ENCODE measurements at places on chromosomes 2 and 18. TPM values are rescaled to one million over a fixed set of nuclear protein-coding genes. Genes with fewer than 3 reads are reported as not detected.
A peak's percentile ranks its signal among the peaks of the same experiment; 100 is the strongest.

DNA sequence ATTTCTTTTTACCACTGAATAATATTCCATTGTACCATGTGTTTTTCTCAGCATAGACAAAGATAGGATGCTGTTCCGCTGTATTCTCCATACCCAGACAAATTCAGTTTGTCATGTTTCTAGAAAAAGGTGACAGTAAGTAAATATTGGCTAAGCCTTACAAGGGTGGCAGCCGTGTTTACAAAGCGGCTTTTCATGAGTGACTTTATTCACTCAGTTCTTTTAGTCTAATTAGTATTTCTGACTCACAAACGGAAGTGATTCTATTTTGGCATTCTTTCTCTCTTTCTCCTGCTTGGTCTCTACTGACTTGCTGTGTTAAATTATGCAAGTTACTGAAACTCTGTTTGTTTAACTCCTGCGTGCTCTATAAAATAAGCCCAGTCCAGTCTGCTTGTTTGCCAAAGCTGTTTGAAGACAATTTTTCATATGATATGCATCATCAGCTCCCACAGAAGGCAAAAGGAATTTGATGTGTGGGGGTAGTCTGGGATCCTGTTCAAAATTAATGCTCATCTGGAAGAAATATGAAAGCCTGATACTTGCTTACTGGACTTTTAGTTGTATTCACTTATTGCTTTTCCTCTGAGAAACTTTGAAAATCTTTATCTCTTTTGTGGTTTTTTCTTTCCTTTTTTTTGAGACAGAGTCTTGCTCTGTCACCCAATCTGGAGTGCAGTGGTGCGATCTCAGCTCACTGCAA lies 2.3 kb upstream of the PLEKHH2 start:
- DNase-seq: peak; percentile 96

GRCh38 chr2:237427769-237428506 lies 14.0 kb upstream of the COL6A3 start:
- no peak for DNase-seq

DNA sequence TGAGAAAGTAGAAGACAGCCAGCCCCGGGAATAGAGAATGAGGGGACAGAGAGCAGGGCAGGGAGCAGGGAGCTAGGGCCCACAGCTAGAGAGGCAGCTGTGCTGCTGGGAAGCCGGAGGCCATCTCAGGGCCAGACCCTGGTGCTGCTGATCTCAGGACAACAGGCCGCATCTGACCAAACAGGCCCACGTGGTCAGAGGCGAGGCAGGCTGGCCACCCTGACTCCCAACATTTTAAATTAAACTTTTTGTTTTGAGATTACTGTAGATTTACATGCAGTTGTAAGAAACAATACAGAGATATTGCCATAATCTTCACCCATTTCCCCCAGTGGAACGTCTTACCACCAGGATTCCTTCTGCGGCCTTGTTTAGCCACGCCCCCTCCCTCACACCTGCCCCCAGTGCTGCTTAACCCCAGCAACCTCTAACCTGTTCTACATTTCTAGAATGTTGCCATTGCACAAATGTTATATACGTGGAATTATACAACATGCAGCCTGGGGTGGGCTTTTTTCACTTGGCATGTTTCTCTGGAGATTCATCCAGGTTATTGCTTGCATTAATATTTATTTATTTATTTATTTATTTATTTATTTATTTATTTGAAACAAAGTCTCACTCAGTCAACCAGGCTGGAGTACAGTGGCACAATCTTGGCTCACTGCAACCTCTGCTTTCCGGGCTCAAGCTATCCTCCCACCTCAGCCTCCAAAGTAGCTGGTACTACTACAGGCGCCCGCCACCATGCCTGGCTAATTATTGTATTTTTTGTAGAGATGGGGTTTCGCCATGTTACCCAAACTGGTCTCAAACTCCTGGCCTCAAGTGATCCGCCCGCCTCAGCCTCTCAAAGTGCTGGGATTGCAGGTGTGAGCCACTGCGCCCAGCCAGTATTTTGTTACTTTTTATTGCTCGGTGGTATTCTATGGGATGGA lies 48.6 kb upstream of the GPR17 start:
- no peak for DNase-seq

DNA sequence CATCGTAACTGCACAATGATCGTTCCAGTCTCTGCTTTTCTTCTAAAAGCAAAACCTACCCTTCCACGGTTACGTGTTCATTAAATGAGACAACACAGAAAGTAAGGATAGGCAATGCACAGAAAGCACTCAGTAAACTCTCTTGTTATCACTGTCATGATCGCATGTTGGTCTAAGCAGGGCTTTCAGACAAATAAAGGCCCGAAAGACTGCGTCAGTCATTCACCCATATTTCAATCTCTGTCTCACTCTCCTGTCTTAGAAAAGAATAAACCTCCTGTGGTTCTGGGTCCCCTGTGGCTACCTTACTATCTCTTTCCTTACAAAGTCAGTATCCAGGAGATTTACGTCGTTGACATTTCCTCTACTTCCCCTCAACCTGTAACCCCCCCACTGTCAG lies 160.9 kb downstream of the VAPA start:
- no peak for DNase-seq

GRCh38 chr2:123566291-123566946 lies 458.7 kb upstream of the CNTNAP5 start:
- no peak for DNase-seq

- DNase-seq: no peak
These were observed 73.2 kb downstream of the TNFRSF11A start for GRCh38 chr18:62398291-62398690.

DNA sequence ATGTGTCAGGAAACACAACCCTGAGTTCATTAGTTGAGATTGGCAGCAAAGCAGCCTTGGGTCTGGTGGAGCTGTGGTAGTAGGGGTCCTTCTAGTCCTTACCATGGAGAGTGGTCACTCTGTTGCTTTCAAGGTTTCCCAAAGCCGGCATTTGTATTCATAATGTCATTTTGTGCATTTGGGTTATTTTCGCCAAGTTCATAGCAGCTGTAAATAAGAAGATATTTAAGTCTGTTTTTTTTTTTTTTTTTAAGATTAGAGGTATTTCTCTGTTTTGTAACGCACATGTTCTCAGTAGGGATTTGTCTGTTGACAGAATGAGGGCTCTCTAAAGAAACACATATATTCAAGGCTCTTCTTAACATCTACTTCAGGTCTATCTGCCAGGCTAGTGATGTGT lies 114.1 kb downstream of the PRPF40A start:
- DNase-seq: no peak

DNA sequence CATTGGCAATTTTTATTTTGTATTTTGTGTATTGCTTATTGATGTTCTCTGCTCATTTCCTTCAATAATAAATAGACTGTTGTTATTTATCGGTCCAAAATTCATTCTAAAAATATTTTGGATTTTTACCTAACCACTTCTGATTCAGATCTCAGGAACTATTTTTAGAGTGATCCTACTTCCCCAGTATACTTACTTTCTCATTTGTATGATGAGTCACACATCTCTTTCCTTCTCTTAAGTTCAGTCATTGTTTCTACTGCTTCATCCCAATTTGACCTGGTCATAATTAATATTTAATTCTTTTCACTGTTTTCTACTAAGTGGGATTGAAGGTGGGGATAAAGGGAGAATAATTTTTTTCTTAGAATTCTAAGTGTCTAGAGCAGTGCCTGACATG lies 75.1 kb downstream of the AGPS start:
- peak; percentile 57 for DNase-seq

DNA sequence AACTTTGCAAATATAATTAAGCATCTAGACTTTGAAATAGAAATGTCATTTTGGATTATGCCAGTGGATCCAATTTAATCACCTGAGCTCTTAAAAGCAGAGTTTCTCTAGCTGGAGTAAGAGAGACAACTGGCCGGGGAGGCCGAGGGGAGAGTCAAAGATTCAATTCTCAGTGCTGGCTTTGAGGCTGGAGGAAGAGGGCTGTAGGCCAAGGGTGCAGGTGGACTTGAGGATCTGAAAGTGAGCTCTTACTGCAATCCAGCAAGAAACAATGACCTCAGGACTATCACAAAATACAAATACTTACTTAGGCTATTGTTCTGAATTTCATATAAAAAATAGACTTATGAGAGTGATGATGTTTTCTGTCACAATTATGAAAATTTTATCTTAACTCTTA lies 814.5 kb downstream of the CBLN2 start:
- no peak for DNase-seq

- no peak for DNase-seq
These were observed 38.5 kb downstream of the METTL4 start for GRCh38 chr18:2532797-2533196.

DNA sequence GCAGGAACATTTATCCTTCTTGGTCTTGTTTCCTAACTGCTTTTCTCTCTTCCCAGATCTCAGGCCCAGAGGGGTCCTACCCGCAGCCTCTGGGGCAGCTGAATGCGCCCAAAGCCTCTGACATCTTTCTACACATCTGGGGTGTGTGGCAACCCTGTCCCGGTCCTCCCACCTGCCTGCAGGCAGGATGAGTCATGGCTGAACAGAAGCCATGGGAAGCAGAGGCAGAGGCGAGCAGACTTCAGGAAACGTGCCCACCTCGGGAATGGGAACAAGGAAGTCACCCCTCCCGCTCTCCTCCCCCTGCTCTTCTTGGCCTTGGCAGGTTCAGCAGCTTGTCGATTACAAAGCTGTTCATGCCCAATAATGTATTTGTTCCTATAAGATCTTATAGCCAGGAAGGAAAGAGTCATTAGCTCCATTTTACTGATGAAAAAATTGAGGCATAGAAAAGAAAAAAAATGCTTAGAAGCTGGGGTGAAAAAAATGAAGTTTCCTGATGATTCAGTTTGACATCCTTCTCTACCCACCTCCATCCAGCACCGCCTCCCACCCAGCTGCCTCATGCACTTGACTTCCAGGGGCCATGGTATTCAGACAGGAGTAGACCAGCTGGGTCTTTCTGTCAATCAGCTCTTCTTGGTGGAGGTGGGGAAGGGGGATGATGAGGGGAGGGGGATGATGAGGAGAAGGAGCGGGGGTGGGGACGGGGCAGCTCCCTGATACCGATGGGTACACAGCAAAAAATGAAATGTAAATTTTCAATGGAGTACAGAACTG lies 10.4 kb upstream of the KCNF1 start:
- DNase-seq: peak; percentile 33

DNA sequence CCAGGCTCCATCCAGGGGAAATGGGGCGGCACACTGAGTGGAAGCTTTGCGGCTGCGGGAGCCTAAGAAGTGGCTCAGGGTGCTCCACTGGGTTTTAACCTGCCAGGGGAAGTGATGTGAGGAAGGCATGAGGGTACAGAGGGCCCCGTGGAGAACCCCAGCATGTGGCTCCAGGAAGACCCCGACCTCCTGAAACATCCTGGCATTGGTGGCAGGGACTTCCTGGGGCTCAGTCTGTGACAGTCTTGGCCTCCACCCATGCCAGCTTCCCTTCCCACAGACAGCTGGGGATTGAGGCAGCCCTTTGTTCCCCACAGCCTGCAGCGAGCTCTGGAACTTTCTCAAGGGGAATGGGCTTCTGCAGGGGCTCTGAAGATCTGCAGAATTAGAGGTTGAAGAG lies 146.6 kb downstream of the TNS1 start:
- no peak for DNase-seq

DNA sequence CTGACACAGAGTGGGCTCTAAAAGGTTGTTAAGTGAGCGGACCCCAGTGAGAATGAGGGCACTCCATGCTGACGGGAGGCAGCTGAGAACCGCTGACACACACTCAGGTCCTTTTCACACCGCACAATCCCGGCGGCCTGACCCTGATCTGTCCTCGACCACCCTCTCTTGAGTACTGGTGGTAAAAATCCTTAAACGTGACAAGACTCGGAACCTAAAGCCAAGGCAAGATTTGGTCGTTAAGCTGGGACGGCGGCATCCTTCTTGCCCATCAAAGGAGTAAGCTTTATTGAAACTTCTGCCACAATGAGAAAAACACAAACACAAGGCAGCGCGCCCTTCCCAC lies 569 bp downstream of the TMX3 start:
- no peak for DNase-seq

DNA sequence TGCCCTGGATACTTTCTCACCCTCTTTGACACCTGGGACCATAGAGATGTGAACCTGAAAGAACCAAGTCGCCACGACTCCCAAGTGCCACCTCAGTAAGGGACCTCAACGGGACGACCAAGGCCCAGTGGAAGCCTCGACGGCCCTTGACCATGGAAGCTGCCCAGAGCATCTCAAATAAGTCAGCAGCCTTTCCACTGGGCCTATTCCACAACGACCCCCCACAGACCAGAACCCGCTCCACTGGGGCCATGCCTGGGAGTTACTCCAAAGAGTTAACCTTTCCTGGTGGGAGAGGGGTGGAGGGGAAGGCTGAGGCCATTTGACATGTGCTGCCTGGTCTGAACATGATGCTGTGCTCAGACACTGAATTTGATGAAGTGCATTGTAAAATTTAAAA lies 146.9 kb downstream of the KLHL29 start:
- DNase-seq: no peak

DNA sequence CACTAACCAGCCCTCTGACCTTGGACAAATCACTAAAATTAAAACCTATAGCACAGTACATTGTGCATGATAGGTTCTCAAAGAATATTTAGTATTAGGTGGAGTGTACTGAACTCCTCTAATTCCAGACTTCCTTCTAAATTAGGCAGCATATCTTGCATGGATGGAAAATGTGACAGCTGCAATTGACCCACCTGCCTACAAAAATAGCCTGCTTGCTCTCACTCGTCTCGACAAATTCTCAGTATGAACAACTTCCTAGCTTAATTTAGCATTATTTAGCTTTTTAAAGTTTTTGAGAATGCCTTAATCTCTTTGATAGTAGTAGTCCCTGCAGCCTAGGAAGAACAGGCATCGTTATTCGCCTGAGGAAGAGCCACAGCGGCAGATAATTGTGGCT lies 482.0 kb downstream of the PIK3C3 start:
- DNase-seq: no peak

DNA sequence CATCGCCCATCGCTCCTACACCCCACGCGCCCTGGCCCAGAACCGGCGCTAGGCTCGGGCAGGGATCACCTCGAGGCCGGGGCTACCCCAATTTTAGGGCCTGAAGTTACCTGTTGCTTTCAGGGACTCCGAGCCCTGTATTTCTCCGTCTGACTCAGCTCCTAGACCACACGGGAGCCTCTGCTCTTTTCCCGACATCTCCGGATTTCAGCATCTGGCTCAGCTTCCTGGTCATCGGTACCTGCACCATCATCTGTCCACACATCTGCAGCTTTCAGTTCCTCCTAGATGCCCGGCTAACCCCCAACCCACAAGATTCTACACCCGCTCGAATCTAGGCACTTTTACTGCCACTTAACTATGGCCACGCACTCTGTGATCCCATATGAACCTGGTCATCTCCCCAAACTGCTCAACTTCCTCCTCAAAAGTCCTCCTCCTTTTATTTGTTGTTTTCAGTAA lies 12.1 kb upstream of the HMSD start:
- no peak for DNase-seq

DNA sequence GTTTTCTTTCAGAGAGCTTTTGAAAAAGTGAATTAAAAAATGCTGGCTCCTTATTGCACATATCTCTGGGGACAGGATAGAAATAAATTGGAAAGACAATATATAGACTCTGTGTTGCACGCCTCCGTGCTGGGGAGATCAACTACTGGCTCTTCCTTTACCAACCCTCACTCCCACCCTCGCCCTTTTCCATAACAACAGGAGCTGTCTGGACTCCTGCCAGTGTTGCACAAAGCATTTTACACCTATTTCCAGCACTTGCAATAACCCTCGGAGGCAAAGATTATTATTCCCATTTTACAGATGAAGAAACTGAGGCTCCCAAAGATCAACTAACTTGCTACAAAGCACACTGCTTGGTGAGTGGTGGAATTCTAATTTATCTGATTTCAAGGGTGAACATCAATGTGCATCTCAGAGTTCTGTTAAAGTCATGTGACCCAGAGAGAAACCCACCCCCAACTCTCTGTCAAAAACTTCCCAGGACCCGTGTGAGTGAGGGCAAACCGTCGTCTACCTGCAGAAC lies 4.2 kb downstream of the CREG2 start:
- no peak for DNase-seq

Gene CTDP1
- total RNA-seq: 31.3 TPM

Gene LRATD1
- total RNA-seq: 13.4 TPM

Gene SLC35F6
- total RNA-seq: 41.3 TPM

Gene CNTNAP5
- total RNA-seq: 0.20 TPM
